IMR-90 (cell line): ENCODE measurements at places on chromosomes 16 and 17.

DNA sequence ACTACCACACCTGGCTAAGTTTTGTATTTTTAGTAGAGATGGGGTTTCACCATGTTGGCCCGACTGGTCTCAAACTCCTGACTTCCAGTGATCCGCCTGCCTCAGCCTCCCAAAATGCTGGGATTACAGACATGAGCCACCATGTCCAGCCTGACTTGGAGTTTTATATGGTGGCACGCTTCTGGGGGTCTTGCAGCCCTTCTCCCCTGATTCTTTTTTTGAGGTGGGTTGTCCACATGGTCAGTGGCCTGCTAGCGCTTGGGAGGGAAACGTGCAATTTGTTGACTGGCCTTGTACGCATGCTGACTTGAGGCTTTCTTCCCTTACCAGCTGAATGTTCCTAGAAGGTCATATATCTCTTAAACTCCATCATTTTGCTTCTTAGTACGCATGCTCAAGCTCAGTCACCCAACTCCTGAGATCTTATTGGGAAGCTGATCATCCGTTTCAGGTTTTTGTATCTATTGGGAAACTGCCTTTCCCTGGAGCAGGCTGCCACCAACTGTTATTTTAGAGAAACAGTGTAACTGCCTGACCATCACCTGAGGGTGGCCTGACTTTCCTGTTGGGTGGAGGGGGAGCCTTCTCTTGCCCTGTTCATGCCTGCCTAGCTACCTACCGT lies 13.7 kb upstream of the LDHD start:
- DNase-seq, result no peak

DNA sequence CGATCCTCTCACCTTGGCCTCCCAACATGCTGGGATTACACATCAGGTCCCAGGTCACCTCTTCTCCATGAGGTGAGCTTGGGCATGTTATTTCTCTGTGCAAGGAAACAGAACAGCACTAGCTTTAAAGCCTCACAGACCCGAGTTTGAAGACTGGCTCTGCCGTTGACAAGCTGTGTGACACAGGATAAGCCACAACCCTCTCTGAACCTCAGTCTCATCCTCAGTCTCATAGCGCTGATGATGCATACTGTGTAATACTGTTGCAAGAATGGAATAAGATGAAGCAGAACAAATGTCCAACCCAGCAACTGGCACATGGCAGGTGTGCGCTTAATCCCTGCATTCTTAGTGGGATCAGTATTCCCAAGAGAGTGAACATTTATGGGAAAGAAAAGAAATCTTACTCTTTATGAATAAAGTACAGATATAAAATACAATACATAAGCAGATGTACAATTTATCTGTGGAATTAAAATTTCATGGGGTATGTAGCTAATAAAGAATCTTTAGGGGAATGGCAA lies 43.5 kb downstream of the ABAT start:
- DNase-seq, result no peak

- no peak for DNase-seq
These were observed 106.7 kb downstream of the HAPSTR1 start for GRCh38 chr16:9197957-9198661.

- DNase-seq, result no peak
These were observed 94.3 kb upstream of the ZFHX3 start for GRCh38 chr16:73142053-73142854.

DNA sequence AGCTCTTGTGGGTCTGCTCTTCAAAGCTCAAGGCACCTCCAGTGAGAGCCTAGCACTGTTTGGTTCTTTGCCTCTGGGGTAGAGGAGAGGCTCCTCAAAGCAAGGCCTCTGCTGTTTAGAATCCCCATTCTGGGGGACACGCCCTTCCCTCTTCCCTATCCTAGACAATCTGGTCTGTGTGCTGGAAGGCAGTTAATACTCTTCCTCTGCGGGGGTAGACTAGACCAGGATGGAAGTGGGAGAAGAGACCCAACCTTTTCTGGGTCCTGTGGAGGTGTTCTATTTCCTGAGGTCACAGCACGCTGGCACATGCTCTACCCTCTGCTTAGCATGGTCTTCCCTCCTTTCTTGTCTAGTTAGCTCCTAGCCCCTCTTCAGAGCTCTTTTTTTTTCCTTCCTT lies 7.7 kb downstream of the ERAL1 start:
- no peak for DNase-seq

DNA sequence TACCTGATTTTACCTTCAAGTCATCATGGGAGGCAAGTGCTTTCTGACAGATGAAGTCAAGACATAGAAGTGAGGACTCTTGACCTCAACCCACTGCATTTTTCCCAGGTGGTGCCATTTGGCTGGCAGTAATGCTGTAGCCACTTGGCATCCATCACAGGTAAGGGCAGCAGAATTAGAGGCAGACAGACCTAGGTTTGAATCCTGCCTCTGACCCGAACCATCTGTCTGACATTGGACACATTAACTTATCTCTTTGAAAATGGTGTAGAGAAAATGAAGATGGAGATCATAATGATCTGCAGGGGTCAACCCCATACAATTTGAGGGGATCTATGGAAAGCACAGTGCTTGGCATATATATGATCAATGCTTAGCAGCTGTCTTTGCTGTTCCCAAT lies 505.5 kb downstream of the NPIPA7 start:
- DNase-seq, result no peak
